ENCODE measurements at places on chromosomes 12 and 14.

DNA sequence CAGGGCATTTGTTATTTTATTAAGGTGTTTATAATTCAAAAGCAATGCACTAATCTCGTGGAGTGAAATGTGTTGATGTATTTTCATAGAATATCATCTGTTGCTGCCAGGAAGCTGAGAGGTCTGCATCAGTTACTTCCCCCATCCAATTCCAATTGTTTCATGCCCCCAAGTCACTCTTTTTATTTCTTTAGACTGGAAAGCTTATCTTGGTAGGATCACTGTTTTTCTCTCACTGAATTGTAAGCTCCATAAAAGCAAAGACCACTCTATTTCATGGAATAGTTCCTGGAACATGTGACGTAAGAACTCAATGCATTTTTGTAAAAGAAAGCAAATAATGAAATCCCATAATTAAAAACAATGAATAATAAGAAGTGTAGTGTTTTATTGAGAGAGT, 420.2 kb downstream of the TRHDE start:
- DNase-seq = no peak

DNA sequence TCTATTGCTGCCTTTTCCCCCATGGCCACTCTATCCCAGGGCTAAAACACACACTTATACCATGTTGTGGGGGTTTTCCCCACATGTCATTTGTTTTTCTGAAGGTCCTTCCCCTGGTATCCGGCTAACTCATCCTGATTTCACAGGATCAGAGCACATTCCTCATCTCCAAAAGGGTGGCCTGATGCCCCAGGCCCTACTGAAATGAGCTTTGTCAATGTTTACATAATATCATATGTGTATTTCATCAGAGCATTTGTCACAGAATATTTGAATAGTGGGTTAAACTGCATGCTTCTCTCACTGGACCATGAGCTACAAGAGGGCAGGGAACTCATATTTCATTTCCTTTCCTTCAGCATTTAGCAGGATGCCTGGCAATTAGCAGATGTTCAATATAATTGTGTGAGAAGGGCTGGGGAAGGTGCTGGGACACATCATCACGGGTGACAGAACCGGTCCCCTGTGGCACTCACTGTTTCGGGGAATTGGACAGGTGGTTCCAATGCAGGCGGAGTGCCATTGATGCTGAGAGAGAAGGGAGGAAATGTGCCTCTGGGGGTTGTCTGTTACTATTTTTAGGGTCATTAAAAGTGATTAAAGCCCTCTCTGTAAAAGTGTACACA, 26.8 kb downstream of the EMP1 start:
- DNase-seq = no peak

DNA sequence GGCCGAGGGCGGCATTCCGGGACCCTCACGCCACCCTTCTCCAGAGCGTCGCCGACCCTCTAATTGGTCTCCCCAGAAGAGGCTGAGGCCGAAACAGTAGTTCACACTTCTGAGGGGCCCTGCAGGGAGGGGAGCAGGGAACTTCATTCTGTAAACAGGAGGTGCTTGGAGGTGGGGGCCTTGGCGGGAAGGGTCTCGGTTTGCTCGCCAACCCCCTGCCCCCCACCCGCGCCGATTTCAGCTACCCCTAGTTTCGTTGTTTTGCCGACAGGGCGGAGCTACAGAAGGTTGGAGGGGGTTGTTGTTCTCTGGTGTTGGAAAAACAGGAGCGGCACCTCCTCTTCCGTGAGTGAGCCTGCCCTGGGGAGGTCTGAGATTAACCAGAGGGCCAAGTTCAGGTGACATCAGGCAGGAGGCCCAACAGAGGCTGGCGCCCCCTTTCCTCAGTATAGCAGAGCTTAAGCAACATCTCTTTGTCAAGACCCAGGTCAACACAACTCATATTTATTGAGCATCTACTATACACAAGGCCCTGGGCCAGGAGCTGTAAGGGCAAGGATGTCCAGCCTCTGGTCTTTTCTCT, 682 bp downstream of the ERBB3 start:
- no peak for DNase-seq

DNA sequence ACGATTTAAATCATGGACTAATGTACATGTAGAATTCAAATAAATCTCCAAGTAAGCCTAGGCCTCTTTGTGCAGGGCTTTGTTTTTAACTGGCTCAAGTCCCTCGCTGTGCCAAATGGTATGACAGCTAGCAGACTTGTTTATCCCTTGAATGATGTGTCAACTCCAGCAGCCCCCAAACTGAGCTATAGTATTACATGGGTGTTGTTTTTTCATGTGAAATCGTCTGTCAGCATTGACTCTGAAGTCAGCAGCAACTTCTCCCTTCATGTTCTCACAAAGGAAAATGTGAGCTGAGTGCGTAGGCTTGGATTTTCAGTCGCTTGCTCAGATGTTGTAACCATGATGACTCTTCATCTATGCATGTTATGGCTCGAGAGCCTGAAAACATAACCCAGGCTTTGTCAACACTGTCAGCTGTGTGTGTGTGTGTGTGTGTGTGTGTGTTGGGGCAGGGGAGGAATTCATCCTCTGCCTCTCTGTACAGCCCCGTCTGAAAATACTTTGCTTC, 73.3 kb downstream of the PTHLH start:
- no peak for DNase-seq

- DNase-seq = no peak
These were observed 146.8 kb upstream of the EGLN3 start for GRCh38 chr14:34097644-34098043.
